ENCODE measurements at places on chromosomes 3 and 15.

DNA sequence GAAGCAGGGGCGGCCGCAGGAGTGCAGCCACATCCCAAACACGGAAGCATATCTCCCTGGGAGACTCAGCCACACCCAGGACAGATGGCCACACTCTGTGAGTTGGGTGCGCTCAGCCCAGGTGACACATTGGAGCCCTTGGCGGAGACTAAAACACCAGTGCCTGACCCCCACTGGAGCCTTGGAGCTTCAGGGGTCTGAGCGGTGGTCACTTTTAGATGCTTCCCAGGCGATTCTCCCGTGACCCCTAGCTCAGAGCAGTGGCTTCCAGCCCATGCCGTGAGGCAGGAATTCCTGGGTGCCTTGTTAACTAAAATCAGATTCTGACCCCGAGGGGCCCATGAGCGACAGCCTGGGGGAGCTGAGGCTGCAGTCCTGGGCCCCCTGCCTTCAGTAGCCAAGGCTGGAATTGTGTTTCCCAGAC lies 54.5 kb downstream of the PLXNA1 start:
- DNase-seq: no peak

GRCh38 chr3:196650740-196651311 lies 11.3 kb downstream of the NRROS start:
- DNase-seq: peak; percentile 83

- DNase-seq: no peak
These were observed 8.1 kb upstream of the SLC9A9 start for GRCh38 chr3:143856252-143856970.

- DNase-seq: no peak
These were observed 347.7 kb upstream of the ATP11B start for GRCh38 chr3:182445576-182445975.

DNA sequence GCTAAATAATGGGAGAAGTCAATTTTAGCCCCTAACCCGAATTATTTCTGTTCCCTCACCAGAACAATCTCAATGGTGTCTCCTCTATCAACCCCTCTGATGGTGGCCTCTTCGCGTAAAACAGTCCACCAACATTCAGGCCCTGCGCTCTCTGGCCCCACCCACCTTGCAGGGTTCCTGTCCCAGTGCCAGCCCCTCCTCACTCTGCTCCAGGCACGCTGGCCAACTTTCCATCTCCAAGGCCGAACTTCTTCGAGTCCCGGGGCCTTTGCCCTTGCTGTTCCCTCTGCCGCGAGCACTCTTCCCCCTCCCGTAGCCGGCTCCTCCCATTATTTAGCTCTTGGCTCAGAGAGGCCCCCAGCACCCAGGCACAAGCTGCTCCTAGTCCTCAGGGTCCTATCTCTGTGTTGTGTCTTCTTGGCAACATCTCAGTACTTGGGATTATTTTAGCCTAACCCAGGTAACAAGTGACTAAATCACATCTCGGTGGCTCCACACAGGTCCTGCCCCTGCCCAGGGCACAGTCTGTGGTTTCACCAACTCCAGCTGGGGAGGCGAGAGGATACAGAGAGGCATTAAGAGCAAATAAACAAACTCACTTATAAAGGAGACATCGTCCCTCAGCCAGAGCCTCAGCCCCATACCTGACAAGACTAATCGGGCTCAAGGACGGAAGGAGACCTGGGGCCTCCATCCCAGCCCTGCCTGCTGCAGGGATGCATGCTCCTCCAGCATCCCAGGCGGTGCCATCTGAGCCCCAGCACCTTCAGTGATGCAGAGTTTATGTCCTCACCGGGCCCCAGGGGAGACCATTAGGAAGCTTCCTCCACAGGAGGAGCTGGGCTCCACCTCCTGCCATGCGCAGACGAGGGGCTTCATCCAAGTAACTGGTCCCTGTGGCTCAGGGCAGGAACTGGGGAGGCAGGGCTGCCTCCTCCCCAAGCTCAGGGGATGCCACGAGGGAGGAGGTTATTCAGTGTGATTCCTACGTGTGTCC lies 19.7 kb upstream of the IQSEC1 start:
- DNase-seq: no peak

- DNase-seq: no peak
These were observed 165.5 kb downstream of the ECT2 start for GRCh38 chr3:172915911-172916514.

- no peak for DNase-seq
These were observed 289.1 kb downstream of the TIGIT start for GRCh38 chr3:114582929-114583328.

GRCh38 chr3:264394-265156 lies 68.0 kb downstream of the CHL1 start:
- no peak for DNase-seq

- no peak for DNase-seq
These were observed 92.0 kb upstream of the TPM1 start for GRCh38 chr15:62950462-62950931.

GRCh38 chr3:62318752-62319569 lies 54.4 kb downstream of the FEZF2 start:
- no peak for DNase-seq

- DNase-seq: no peak
These were observed 100.4 kb upstream of the NR2E3 start for GRCh38 chr15:71709808-71710418.

DNA sequence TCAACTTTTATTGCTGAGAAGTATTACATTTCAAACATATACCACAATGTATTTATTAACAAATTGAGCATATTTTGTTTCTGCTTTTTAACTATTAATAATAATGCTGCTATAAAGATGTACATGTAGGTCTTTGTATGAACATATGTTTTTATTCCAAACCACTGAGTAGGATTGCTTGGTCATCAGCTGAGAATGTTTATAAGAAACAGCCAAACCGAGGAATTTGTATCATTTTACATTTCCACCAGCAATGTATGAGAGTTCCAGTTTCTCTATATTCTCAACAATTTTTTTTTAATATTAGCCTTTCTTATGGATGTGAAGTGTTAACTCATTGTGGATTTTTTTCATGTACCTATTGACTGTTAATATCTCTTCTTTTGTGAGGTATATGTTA lies 119.5 kb upstream of the MDFIC2 start:
- DNase-seq: no peak

DNA sequence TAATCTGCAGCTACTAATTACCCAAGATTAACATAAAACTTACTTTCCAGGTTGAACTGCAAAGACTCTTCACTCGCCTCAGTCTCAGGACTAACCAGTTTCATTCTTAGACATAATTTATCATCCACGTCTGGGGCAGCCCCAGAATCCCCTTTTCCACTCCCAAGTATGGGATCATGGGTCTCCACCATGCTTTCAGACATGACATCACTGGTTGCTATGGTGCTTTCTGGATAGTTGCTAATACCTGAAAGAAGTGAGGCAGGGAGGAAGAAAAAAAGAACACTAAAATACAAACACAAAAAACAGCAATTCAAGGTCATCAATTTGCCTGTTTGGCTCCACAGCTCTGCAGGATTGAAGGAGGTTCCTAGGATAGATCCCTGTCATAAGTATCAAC lies 46.6 kb downstream of the TP53BP1 start:
- no peak for DNase-seq

DNA sequence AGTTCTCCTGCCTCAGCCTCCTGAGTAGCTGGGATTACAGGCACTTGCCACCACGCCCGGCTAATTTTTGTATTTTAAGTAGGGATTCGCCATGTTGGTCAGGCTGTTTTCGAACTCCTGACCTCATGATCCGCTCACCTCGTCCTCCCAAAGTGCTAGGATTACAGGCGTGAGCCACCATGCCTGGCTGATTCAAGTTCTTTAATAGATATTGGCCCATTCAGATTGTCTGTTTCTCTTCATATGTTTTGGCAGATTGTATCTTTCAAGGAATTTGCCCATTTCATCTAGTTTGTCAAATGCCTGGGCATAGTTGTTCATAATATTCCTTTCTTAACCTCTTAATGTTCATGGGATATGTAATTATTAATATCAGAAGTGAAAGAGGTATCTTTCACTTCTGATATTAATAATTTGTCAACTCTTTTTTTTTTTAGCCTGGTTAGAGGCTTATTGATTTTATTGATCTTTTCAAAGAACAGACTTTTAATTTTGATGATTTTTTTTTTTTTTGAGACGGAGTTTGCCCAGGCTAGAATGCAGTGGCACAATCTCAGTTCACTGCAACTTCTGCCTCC lies 40.2 kb upstream of the ZFAND6 start:
- no peak for DNase-seq

GRCh38 chr3:31696009-31696297 lies 163.2 kb downstream of the STT3B start:
- DNase-seq: no peak

GRCh38 chr15:31046759-31047359 lies 54.7 kb downstream of the TRPM1 start:
- no peak for DNase-seq

- DNase-seq: no peak
These were observed 131.6 kb downstream of the OCA2 start for GRCh38 chr15:27967541-27967940.

DNA sequence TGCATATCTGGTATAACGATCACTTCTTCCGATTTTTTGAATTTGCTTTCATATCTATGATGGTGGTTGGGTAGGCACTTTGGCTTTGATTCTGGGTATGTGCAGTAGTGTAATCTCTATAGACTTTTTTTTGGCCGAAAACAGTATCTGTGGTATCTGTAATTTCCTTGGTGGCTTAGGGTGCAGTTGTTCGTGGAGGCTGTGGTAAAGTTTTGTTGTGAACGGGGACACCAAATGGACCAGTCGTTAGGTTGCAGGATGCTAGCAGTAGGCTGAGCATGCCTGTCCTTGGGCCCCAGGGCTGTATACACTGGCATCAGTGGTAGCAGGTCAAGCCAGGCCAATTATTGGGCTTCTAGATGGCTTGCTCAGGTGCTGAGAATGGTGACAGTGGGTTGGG lies 55.2 kb downstream of the CCDC66 start:
- no peak for DNase-seq

- no peak for DNase-seq
These were observed 704.1 kb upstream of the CFAP20DC start for GRCh38 chr3:59753808-59754450.

DNA sequence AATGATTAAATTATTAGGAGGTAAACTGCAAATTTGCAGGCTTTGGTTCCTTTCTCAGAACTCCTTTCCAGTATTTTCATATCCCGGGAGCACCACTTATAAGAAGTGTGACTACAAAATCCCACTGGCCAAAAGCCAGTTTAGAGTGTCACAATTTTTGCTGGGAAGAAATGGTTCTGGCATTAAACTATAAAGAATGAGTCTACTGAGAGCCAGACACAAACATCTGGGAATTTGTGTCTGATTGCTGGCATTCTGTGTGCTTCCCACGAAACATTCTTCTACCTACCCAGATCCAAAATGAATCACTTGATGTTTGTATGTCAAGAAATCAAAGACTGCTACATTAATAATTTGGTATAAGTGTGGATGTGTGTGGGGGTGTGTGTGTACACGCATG lies 82.8 kb downstream of the DUT start:
- DNase-seq: no peak

DNA sequence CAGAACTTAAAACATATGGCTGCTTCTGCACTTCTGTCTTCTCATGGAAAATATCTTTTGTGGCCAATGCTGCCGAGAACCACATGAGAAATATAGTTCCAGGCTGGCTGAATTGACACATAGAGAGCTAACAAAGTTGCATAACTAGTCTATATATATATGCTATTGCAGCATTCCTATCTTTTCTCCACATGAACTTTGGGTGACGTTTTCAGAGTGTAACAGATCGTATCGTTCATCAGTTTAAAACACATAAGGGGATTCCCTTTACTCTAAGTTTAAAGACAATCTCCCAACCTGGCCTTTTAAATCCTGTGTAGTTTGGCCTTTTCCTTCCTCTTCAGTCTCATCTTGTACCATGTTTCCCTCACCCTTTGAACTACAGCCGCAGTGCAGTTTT lies 394.2 kb upstream of the CBLB start:
- DNase-seq: no peak

DNA sequence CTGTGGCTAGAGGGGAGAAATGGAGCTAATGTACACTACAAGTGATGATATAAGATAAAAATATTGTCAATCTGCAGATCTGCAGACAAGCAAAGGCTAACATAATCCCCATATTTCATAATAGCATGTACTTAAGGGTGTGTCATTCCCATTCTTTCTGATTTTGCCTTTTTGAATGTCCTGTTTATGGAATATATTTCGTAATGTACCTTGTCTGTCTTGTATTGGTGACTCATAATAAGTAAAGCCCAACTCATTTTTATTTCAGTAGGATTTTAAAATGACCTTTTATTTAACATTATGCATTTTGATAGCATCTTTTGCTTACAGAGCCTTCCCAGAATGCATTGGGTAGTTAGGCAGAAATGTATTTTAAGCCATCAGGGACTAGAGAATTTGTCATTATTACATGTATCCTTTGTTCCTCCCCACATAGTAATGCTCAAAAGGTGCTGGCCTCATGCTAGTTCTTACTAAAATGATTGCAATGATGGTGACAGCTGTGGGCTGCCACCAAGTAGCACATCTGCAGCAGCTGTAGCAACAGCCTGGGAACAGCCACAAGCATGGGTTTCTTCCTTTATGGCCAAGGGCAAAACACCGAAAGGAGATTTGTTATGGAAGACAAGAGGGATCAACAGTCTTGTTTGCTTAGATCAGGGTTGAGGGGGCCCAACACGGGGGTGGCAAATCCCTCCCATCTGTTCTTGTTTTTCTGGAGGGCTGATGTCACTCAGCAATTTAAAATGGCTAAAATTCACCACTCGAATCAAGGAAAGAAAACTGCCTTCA lies 188.5 kb downstream of the CADPS start:
- DNase-seq: no peak

- DNase-seq: no peak
These were observed 141.7 kb downstream of the OSBPL10 start for GRCh38 chr3:31839144-31839917.

DNA sequence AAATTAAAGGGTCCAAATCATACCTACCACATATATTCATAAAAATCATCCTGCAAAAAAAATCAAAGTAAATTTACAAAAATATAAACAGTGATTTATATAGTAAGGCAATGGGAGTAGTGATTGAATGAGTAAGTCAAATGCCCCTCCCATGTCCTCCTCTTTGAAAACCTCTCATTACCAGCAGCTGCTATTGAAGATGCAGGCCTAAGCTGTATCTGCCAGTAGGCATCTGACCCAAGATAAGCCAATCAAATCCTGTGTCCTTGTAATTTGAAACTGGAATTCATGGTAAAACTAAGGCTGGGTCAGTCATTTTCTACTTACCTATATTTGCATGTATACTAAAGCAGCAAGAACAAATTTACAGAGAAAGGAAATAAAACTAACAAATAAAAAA lies 60.4 kb upstream of the POU1F1 start:
- no peak for DNase-seq

DNA sequence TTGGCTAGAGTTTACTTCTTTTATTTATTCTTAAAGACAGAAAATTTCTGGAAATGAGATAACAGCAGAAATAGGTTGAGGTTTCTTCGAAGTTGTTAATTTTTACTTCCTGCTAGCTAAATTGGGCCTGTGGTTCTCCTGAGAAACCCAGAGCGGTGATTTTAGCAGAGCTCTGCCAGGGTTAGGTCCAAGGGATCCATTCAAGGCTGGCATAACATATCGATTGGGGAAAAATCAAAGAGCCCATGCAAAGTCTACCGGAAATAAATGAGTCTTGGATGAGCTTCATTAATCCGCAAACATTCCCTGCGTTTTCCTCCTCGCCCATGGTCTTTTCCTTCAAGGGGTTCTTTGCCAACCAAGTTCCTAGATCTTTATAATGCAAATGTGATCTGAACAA lies 30.8 kb upstream of the MASP1 start:
- no peak for DNase-seq

Measured in Kasumi-1 (cell line).